ENCODE measurements at places on chromosomes 3 and 15.

- DNase-seq: no peak
Measured at GRCh38 chr3:89058371-89058770, 49.0 kb upstream of the EPHA3 start.

DNA sequence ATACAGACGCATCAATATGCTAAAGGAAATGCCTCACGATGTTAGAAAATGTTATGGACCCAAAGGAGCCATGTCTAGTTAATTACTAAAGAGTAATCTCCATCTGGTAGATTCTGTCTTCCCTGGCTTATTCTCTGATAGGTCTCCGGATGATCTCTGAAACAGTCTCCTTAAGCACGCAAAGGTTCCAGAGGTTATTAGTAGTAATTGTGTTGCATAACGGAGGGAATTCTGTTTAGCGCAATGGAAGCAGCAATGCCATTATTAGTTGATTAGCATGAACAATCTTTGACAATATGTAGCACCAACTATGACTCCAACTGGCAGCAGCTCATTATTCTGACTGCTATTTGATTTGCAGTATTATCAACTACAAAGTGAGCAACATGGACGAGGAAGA, 952.5 kb upstream of the SEMA6D start:
- DNase-seq: no peak

- no peak for DNase-seq
Measured at GRCh38 chr3:59446775-59447465, 397.1 kb upstream of the CFAP20DC start.

- DNase-seq: no peak
Measured at GRCh38 chr3:53196575-53197407, 35.8 kb downstream of the PRKCD start.

GRCh38 chr3:133119176-133119575, 81.0 kb downstream of the TMEM108 start:
- no peak for DNase-seq

- no peak for DNase-seq
Measured at GRCh38 chr3:47678446-47679338, 100.0 kb upstream of the CSPG5 start.

- DNase-seq: no peak
Measured at GRCh38 chr3:123802007-123802625, 82.0 kb downstream of the MYLK start.

DNA sequence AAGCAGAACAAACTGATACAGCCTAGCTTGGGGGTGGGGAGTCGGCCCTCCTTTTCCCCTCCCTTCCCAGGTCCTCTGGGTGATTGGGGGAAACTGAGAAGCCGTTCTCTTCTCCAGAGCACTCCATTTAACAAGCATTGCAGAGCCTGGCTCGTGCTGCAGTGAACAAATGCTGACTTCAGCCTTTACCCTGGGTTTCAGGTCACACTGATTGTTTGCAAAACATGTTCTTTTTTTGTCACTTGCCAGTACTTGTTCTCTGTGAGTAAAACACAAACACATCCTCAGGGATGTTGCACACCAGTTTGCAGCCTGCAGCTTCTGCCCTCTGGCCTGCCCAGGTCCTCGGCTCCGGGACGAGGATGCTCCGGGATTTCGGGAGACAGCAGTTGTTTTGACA, 132.8 kb downstream of the PGPEP1L start:
- DNase-seq: no peak

DNA sequence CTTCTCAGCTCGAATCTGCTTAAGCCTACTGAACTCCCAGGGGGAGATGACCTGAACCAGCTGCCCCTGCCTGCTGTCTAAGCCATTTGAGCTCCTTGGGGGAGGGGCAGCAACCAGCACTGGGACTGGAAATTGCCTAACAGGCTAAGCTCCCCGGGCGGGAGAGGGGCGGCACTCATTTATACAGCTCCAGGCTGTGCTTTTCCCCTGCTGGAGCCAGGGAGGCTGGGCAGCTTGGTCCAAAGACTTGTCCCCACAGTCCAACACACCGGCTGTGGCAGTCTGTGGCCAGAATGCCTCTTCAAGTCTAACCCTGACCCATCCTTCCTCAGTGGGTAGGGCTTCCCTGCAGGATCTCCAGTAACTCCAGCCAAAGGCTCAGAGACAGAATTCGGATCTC, 1241.5 kb downstream of the ROBO2 start:
- no peak for DNase-seq

- DNase-seq: no peak
Measured at GRCh38 chr3:158631981-158632380, 12.3 kb upstream of the GFM1 start.

- no peak for DNase-seq
Measured at GRCh38 chr3:145639875-145640274, 521.1 kb downstream of the PLOD2 start.

DNA sequence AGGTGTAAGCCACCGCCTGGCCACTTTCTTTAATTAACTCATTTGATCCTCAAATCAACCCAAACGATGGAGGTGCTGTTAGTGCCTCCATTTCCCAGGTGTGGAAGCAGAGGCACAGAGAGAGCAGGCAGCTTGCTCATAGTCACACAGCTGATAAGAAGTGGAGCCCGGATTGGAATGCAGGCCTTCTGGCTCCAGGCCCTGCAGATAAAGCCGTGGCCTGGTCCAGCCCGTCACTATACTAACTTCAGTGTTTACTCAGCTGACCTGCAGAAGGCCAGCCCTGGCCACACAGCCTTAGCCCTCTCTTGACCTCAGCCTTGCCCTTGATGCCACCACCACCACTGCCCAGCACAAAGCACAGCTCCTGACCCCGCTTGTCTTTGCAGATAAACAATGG, 116.7 kb downstream of the NUP210 start:
- no peak for DNase-seq

Data from activated CD4-positive, alpha-beta T cell treated with anti-CD3 and anti-CD28 coated beads, Interleukin-2, amount 50 U/mL, for 24 hours (primary cell).